ENCODE measurements at places on chromosomes 2 and 18.

GRCh38 chr18:45463451-45463850 lies 151.8 kb upstream of the SLC14A2 start:
- no peak for DNase-seq

GRCh38 chr2:177573120-177573519 lies 180.5 kb downstream of the AGPS start:
- DNase-seq: no peak

DNA sequence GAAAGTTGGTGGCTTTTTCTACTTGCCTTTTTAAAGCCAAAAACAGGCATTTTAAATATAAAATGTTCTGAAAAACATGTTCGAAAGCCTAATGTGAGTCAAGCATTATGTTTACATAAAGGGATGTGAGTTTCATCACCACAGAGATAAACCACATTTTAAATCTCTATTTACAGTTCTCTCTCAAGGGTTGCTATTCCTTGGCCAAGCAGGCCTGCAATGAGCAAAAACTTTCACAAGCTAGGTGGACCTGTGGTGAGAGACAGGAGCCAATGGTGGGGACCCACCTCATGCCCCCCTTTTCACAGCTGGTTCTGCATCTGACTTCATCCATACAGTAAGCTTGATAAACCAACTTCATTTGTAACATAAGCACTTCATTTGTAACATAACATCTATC lies 65.1 kb downstream of the CUL3 start:
- DNase-seq: no peak

GRCh38 chr2:80303006-80303908 lies 1.3 kb downstream of the LRRTM1 start:
- no peak for DNase-seq

DNA sequence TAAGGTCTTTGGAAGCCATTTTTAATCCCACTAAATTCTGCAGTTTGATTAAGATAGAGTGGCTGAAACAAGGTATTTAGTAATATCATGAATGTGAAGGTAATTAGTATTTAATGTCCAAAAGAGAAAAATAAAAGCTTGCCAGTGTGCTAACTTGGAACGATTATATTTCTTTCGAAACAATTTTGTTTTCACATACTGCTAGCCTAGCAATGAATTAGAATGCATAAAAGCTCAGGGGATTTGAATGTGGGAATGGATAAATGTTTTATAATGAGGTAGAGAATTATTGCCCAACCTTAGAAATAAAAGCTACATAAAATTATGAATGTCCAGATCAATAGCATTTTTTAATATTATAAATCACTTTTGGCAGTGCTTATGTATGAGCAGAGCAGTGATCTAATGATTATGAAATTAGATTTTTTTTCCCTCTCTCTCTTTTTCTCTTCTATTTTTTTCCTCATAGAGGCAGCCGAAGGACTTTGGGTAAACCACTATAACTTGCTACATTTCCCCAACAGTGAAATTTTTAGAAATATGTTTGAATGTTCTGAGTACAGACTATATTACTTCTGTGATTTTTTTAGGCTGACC lies 75.5 kb downstream of the PLCL1 start:
- DNase-seq: no peak

DNA sequence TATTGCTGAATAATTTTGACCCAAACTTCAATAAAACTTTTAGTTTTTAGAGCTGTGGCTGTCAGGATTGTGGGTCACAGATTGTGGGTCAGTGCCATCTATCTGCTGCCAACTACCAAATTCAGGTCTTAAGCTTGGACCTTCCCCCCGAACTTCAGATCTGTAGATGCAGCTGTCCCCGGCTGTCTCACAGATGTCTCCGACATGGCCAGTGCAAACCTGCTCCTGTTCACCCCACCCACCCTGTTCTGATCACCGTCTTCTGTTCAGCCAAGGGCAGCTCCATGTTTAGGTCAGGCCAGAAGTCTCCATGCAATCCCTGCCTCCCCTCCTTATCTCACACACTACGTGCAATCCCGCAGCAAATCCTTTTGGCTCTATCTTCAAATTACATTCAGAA lies 175.0 kb downstream of the PRKCE start:
- no peak for DNase-seq

- no peak for DNase-seq
These were observed 30.4 kb downstream of the MSTN start for GRCh38 chr2:190031969-190032618.

DNA sequence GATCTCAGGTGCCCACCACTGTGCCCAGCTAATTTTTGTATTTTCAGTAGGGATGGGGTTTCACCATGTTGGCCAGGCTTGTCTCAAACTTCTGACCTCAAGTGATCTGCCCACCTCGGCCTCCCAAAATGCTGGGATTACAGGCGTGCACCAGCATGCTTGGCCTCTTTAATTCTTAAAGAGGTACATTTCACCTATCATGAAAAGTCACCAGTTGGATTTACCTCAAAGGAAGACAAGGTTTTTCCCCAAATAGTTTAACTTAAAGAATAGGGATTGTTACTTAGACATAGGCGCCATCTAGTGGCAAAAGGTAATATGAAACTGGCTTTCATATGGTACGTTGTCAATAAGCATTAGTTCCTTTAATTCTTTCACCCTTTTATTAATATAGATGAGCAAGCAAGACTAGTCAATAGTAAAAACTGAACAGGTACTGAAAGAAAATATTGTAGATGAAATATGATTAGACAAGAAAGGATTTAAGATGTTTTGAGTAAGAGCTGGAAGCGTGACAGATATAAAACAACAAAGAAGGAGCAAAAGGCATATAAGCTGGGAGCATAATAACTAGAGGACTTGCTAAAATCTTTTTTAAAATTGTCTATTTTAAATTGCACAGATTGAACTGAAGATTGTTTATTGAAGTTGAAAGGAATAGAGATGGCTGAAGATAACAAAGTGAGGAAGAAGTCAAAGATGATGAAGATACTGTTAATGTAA lies 35.0 kb upstream of the PSMD14 start:
- no peak for DNase-seq

DNA sequence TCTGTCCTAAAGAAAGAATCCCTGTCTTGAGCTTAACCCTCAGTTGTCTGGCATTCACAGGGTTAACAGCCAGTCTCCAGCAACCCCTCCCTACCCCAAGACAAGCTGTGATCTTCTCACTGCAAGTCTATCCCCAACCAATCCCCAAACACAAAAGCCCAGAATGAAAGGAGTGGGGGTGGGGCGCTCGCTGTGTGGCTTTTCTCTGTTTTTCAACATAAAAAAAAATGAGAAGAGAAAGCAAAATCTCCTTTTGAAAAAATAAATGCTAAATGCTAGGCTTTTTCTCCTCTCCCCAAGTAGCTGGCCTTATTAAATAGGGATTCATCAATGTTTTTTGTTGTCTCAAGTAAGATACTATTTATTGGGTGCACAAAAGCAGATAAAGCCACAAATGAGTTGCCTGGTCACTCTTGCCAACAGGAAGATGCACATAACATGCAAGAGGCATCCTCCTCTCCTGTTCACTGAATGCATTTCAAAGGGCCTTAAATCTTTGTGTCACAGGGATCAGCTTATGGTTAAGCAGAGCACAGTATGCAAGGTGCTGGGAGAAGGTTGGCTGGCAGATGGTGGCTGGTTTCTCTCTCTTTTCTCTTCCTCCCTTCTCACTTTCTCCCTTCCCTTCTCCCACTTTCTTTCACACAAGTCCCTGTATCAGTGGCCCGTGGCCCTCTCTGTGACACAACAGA lies 225.6 kb downstream of the CMPK2 start:
- no peak for DNase-seq

GRCh38 chr2:145356056-145356455 lies 836.1 kb upstream of the ZEB2 start:
- no peak for DNase-seq

DNA sequence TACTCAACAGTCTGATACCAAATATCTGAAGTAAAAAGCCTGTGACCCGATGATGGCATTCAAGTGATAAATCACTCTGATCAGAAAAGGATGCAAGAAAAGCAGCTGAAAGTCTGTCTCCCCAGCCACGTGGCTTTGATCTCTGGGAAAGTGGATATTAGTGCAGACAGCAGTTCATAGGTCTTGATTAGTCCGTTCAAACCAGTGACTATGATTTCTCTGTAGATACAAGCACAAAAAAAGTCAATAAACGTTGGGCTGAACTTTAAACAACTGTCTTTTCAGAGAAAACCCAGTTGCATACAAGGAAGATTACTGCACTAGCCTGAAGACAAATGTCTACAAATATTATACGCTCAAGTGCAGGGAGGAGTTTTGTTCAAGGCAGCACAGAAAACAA lies 107.7 kb upstream of the CDC42EP3 start:
- DNase-seq: no peak

- DNase-seq: no peak
These were observed 174.1 kb downstream of the ANKRD30B start for GRCh38 chr18:14922031-14922430.

GRCh38 chr2:74747411-74748080 lies 86.4 kb upstream of the HK2 start:
- DNase-seq: no peak

DNA sequence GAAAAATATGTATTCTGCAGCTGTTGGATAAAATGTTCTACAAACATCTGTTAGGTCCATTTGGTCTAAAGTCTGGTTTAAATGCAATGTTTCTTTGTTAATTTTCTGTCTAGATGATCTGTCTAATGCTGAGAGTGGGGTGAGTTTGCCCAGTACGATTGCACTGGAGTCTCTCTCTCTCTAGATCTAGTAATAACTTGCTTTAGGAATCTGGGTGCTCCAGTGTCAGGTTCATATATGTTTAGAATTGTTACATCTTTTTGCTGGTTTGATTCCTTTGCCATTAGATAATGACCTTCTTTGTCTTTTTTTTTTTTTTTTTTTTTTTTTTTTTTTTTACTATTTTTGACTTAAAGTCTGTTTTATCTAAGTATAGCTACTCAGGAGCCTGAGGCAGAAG lies 10.4 kb downstream of the GCC2 start:
- no peak for DNase-seq

DNA sequence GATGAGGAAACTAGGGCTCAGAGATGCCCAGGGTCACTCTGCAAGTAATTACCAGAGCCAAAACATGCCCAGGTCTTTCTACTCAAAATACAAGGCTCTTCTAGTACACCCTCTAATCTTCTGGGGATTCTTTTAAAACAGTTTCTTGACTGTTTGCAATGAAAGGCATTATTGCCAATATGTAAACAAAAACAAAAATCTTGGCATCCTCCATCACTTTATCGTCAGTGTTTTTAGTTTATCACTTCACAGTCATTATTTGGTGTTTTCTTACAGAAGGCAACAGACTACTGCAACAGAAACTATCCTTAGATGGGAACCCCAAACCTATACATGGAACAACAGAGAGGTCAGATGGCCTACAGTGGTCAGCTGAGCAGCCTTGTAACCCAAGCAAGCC lies 71.0 kb downstream of the KCTD18 start:
- DNase-seq: no peak

- no peak for DNase-seq
These were observed 87.2 kb upstream of the POU3F3 start for GRCh38 chr2:104766683-104767082.

DNA sequence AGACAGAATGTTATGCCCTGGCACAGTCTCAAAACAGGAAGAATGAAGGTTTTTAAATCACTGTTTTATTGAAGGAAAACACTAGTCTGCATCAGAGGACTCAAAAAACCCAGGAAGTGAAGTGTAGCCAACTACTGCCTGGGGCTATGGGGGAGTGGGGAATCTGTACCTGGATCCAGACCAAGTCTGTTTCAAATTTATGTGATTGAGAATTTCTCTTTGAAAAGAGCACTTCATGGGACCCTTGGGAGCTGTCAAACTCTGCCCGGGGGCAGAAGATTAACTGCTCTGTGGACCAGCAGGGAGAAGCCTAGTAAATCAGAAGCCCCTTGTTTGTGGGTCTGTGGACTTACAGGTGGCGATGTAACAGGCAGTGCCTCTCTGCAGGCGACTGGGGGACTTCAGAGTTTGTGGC lies 45.3 kb upstream of the TANC1 start:
- no peak for DNase-seq

DNA sequence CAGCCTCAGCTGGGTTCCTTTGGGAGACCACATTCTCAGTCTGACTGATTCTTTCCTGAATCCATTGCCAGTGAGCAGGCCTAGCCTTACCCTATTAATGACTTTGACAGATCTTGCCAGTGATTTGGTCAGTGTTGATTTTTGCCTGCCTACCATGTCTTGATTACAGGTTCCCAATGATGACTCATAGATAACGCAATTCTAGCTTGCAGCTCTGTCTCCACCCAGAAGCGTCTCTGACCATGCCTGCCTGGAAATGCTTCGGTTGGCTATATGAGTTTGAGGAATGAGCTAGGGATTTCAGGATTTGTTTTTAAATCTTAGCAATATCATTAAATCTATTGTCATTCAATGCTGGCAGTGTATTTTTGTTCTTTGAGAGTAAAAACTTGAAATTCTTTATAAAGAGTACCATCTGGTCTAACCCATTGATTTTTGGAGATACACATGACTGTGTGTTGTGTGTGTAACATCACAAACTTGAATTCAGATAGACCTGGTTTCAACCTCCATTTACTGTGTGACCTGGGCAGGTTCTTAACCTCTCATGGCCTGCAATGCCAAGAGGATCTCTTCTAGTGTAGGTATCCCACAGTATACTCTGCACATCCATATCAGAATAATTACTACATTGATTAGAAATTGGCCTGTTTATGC lies 57.0 kb downstream of the CCDC150 start:
- no peak for DNase-seq

GRCh38 chr2:10385933-10386773 lies 62.0 kb downstream of the ODC1 start:
- no peak for DNase-seq

GRCh38 chr18:8423051-8423557 lies 186.1 kb upstream of the RAB12 start:
- DNase-seq: no peak

- DNase-seq: no peak
These were observed 308.3 kb upstream of the HS6ST1 start for GRCh38 chr2:128626760-128627511.

DNA sequence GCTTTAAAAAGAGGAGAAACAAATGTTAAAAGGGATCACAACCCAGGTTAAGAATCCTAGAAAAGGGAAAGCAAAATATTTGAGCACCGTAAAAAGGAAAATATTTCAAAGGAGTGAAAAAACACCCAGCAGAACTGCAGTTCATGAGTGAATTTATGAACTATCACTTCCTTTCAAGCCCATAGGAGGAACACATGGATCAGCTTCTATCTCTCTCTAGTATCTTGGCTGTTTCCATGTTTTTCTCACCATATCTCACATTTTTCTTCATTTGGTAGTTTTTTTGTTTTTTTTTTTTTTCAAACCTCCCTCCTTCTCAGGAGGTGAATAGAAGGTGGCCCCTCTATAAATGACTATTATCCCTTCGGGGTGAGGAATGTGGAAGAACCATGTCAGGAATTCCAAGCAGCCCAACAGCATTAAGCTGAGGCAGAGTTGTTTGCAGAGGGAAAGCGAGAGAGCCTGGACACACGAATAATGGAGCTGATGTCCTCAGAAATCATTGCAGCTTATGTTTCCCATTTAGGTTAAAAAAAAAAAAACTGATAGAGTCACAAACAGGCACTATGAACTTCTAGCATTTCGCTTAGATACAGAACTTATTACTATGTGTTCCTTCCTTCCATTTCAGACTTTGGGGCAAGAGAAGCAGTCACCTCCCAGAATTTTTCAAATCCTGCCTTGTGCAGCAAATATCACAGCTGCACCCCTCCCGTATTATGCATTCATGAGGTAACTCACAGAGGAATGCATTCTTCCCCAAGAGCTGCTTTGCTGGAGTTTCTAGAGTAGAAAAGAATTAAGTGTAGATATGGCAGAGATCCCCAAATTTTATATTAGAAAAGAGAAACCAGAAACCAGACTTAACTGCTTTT lies 315.6 kb downstream of the IRS1 start:
- DNase-seq: no peak

GRCh38 chr18:785242-785641 lies 26.8 kb downstream of the YES1 start:
- no peak for DNase-seq

- no peak for DNase-seq
These were observed 166.3 kb downstream of the GBX2 start for GRCh38 chr2:236001854-236002253.

All from stimulated activated CD4-positive, alpha-beta T cell treated with anti-CD3 and anti-CD28 coated beads, Interleukin-1b, Interleukin-23, amount 100 ng/mL, for 24 hours (primary cell).